Amniotic stem cell (primary cell): ENCODE measurements at places on chromosomes 5 and 9.

DNA sequence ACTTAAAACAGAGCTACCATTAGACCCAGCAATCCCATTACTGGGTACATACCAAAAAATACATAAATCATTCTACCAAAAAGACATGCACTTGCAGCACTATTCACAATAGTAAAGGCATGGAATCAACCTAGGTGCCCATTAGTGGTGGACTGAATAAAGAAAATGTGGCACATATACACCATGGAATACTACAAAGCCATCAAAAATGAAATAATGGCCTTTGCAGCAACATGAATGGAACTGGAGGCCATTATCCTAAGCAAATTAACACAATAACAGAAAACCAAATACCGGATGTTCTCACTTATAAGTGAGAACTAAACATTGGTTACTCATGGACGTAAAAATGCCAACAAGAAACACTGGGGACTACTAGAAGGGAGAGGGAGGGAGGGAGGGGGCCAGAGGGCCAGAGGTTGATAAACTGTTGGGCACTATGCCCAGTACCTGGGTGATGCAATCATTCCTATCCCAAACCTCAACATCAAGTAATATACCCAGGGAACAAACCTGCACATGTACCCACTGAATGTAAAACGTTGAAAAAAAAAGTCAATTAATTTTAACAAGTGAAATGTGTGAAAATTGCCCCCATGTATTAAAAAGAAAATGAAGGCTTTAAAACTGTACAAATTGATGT lies 24.5 kb upstream of the GPR150 start:
- DNase-seq, result no peak

- DNase-seq, result no peak
Observed at GRCh38 chr9:35914301-35914807, 5.1 kb downstream of the SPAAR start.

DNA sequence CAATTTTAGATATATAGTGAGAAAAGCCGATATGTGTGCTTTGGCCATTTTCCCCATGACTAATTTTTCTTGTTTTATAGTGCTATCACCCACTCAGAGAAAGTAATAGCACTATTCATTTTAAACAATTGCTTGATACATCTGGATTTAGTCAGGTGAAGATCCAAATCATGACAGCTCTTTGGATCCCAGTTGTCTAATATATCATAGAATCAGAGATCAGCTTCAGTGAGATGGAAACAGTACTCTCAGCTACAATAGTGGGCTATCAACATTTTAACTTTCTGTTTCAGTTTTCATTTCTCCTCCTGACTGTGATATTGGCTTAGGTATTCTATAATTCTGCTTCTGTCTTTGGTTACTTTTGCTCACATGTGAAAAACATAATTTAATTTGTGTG lies 38.7 kb downstream of the VCAN start:
- DNase-seq, result no peak

DNA sequence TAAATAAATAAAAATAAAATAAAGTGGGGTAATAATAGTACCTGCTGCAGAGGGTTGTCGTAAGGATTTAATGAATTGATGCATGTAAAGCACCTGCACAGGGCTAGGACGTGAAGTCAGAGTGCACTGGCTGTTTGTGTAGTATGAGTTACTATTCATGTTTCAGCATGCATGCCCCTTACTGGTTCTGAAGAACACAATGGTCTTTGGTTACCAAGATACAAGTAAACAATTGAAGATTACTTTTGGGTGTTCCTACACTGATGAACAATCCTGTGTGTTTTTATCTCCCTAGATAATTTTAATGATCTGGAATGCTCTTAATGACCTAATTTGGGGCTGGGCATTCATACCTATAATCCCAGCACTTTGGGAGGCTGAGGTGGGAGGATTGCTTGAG lies 23.2 kb upstream of the PRRC2B start:
- no peak for DNase-seq

- no peak for DNase-seq
Observed at GRCh38 chr9:84513979-84514378, 155.6 kb upstream of the NTRK2 start.

- no peak for DNase-seq
Observed at GRCh38 chr9:12878351-12878978, 103.6 kb downstream of the LURAP1L start.

- no peak for DNase-seq
Observed at GRCh38 chr9:68470067-68470466, 70.6 kb downstream of the TMEM252 start.

DNA sequence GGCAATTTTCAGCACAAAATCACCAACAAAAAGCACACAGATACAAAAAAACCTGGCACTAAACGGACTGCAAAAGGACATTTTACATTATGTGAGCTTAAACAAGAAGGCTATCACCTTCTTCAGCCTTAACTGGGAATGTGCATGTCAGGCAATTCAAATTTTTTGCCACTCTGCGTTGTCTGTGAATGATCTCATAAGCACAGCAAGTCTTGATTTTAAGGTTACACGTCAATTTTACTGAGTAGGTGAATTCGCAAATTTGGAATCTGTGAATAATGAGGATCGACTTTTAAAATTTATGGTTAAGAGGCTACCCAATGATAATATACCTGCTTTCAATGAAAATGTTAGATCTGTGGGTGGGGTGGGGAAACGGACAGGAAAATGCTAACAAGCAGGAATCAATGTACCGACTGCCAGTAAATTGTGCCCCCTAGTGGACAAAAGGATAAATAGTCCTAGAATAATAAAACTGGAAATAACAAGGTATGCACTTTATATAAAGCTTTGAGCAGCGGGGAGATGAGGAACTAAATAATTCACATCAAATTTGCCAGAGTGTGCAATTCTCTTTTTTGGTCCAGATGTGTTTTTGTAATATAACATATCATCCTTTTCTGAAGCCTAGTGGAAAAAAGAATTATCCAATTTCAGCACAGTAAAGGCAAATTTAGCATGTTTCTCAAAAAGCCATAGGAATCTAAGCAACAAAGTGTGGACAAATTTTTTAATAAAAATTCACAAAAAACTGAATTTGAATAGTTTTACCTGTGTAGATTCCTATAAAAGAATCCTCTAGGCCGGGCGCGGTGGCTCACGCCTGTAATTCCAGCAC lies 20.5 kb downstream of the EQTN start:
- DNase-seq, result peak; percentile 26

DNA sequence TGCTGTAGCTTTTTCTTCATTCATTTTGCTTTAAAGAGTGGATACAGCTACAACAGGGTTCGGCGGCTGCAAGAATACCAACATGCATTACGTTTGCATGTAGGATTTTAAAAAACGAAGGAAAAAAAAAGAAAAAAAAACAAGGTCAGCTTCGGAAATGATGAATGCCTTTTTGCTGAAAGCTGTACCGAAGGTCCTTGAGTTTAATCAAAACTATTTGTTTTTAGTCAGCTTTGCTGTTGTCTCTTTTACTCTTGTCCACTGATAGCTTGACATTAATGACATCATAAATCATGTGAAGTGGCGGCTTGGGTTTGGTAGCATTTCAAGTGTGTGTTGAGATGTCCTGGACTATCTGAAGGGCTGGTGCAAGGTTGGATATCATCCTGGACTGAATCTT lies 779.1 kb downstream of the NR2F1-AS1 start:
- DNase-seq, result no peak

DNA sequence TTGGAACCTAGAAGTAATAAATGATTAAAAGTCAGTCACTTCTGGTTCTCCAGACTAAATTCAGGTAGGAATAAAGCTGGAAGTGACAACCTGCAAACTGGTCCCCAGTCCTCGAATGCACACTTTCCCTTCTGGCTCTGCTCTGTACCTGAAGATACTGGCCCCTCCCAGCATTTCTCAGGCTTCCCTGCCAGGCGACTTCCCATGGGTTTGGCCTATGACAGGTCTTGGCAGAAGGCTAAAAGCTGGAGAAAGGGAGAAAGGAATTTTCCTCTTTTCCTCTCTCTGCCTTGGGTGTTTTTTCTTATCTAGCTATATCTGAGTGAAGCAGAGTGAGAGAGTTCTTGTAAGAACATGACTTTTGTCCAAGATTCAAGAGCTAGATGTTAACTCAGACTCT lies 1005.7 kb downstream of the DTWD2 start:
- DNase-seq, result no peak

DNA sequence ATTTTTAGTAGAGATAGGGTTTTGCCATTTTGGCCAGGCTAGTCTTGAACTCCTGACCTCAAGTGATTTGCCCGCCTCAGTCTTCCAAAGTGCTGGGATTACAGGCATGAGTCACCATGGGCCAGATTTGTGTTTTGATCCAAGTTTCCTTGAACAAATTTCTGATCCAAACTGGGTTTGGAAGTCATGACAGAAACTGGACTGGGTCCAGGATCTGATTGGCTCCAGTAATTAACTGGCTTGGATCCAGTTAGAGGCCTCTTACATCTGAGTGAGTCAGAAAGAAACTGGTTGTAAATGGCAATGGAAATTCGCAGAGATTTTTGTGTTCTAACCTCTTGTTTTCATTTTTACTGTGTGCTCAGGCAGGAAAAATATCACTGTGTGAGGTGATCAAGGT lies 141.6 kb downstream of the SLC25A46 start:
- peak; percentile 83 for DNase-seq

GRCh38 chr5:148746826-148747535 lies 79.4 kb upstream of the ADRB2 start:
- peak; percentile 10 for DNase-seq

GRCh38 chr5:149007174-149007573 lies 55.7 kb downstream of the SH3TC2 start:
- peak; percentile 43 for DNase-seq

- DNase-seq, result no peak
Observed at GRCh38 chr5:149211566-149211965, 60.1 kb upstream of the AFAP1L1 start.

DNA sequence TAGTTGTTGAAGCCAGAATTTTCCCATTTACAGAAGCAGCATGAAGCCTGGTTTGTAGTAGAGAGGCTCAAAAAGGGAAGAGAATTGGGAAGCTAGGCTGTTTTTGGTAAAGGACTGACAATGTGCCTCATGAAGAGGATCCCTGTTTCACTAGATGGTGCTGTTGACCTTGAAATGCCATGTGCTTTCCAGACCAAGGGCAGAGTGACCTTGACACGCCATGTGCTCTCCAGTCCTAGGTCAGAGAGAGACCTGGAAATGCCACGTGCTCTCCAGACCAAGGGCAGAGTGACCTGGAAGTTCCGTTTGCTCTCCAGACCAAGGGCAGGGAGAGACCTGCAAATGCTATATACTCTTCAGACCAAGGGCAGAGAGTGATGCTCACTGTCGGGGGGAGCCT lies 32.0 kb downstream of the UNC13B start:
- no peak for DNase-seq

DNA sequence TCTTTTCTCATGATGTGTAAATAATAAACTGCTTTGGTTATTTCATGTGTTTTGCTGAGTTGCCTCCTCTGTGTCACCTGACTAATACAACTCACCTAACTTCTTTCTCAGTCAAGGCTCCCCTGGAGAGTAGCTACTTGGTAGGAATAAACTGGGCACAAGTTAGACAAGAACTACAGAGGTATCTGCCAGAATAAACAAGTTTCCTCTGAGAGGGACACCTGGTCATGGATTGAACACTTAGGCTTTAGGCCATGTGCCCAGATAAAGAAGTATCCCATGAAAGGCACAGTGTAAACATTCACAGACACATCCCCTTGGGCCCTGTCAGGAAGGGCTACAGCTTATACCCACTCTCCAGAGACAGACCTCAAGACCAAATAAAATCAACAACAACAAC lies 532.5 kb downstream of the KIF4B start:
- DNase-seq, result no peak

- DNase-seq, result no peak
Observed at GRCh38 chr5:146789712-146790653, 88.6 kb downstream of the PPP2R2B start.

DNA sequence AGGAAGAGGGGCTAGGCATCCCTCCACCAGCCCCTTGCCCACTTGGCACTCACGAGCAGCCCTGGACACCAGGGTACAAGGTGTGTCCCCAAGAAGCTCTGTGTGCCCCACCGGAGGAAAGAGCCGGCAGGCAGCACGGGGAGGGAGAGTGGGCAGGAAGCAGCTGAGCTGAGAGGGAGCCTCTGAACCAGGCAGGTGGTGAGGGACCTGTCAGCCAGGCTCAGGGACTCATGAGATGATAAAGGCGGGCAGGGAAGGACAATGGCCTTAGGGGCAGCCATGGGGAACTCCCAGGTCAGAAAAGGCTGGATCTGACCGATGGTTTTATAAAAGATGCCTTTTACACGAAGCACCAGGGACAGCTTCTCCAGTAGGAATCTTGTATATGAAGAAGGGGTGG lies 112.0 kb downstream of the VAV2 start:
- no peak for DNase-seq

GRCh38 chr5:10801931-10802666 lies 41.1 kb upstream of the DAP start:
- no peak for DNase-seq

GRCh38 chr9:135575995-135576631 lies 14.6 kb downstream of the PAEP start:
- DNase-seq, result no peak

DNA sequence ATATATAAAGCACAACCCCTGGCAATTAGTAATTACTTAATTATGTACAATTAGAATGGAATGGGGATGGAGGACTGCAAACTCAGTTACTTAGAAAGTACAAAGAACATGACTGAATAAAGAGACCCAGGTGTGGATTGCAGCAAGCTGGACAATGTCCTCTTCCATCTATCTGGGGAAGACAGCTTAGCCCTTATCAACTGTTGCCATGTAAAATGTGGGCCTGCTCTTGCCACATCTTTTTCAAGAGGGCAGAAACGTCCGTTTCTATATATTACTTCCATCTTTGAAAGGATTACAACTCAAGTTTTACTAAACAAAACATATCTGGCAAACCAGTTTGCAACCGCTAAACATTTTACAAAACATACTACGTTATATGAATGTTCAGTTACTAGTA lies 26.2 kb downstream of the GOLPH3 start:
- no peak for DNase-seq

GRCh38 chr9:124320062-124320973 lies 62.6 kb downstream of the NEK6 start:
- DNase-seq, result peak; percentile 0

- no peak for DNase-seq
Observed at GRCh38 chr5:31866166-31866565, 227.2 kb downstream of the PDZD2 start.

GRCh38 chr9:120175031-120175430 lies 404.9 kb downstream of the CDK5RAP2 start:
- DNase-seq, result no peak

DNA sequence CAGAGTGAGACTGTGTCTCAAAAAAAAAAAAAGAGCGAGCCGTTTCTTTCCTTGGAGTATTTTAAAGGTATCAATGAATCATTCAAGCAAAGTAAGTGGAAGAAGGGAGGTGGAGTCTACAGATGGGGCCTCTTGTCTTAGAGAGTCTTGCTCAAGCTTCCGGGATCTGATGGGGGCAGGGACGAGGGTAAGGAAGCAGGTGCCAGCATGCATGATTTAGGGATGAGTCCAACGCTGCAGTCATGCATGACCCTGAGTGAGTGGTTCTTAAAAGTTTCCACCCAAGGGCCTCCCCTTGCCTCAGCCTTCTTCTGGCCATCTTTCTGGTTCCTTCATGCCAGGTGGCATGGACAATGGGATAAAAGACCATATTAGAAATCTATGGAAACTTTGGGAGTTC lies 79.6 kb downstream of the MYO10 start:
- no peak for DNase-seq

GRCh38 chr5:143837306-143837848 lies 25.4 kb downstream of the HMHB1 start:
- DNase-seq, result no peak
